Stimulated activated CD4-positive, alpha-beta T cell treated with anti-CD3 and anti-CD28 coated beads, Interleukin-1b, Interleukin-23, amount 100 ng/mL, for 1 hour (primary cell): ENCODE measurements at places on chromosomes 2 and 18.

DNA sequence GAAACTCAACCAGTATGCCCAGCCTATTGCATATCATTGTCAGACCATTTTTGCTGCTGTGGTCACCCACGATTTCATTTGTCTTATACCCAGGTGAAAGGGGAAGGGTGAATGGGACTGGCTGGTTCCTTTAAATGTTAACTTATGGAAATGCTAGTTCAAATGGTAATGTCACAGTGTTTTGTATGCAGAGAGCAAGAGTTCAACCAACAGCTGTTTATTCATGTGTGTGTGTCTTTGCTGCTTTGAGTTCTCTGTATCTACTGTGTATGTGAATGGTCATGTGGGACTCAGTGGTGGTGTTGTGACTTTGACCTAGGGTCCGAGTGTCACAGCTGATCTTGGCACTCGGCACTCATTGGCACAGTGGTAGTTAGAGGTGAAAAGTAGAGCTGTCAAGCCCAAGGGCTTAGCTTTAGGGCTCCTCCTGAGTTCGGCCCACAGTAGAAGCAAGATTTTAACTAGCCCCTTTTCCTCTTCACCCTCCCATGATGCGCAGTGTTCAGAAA lies 114.6 kb downstream of the NRP2 start:
- no peak for DNase-seq

DNA sequence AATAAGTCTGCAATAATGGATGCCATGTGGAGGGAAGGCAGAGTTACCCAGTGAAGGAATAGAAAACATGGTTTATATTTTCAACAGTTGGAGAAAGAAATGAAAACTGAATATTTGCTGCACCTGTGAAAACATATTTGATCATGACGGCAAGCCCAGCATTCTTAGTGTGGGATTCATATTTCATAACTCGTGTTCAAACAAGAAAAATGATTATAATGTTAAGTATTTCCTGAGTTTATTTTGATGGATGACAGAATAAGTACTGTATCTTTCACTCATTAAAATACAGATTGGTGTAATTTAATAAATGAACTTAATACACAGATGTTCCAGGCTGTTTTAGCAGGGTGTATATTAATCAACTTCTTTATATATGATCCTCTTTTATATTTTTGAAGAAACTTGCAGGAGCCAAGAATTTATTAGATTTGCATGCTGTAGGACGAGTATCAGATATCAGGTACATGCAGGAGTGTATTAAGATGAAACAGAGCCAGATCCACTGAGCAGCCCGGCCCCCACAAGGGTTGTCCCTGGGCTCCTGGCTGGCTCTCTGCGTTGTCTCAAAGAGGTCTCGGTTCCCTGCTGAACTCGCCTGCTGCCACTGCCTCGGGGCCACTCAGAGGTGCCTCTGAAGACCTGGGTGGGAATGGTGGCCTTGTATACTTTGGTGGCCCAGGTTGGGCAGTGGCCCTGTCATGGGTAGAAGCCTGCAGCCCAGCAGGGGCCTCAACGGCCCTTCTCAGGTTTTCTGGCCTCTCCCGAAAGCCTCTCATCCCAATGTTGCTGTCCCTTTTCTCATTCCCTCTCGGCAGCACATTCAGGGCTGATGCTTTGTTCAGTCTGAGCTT lies 95.0 kb upstream of the LDAH start:
- DNase-seq, result no peak

DNA sequence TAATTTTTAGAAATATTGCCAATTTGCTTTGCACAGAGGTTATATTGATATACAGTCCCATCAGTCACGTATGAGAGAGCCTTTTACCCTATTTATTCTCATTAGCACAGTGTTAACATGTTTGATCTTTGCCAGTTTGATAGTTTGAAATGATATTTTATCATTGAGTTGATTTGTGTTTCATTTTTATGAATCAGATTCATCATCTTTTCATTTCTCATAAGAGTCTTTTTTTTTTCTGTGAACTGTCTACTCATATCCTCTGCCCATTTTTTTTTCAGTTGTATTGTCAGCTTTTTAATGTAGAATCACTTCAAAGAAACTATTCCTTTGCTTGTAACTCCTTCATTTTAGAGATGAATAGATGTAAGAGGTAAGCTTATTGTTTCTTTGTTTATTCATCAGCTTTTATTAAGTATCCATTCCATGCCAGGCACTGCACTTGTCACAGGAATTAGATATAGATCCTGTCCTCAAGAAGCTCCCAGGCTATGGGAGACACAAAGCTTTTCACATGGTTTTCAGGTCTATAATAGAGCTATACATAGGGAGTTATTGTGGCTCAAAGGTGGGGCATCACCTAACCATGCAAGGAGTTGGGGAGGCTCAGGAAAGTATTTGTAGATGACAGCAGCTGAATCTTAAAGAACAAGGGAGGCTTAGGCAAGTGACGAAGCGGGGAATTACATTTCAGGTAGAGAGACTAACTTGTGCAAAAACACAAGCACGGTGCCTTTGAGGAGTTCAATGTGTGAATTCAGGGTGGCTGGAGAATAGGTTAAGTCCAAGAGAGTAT lies 42.1 kb downstream of the CD28 start:
- DNase-seq, result no peak

- DNase-seq, result no peak
These were observed at the start of gene IL1R1 for GRCh38 chr2:102141970-102142828. Gene IL1R1 (plus strand): TSS chr2:102142746. CDS start chr2:102157725, 14,979 bp downstream.

GRCh38 chr2:22903616-22904015 lies 481.4 kb upstream of the KLHL29 start:
- no peak for DNase-seq
